ENCODE measurements at places on chromosomes 12 and 14. TPM values are rescaled to one million over a fixed set of nuclear protein-coding genes. Genes with fewer than 3 reads are reported as not detected.

KLHL28 gene
- 49.7 TPM for total RNA-seq

LALBA gene
- total RNA-seq = not detected

PPP1R1A gene
- total RNA-seq = not detected

DNA sequence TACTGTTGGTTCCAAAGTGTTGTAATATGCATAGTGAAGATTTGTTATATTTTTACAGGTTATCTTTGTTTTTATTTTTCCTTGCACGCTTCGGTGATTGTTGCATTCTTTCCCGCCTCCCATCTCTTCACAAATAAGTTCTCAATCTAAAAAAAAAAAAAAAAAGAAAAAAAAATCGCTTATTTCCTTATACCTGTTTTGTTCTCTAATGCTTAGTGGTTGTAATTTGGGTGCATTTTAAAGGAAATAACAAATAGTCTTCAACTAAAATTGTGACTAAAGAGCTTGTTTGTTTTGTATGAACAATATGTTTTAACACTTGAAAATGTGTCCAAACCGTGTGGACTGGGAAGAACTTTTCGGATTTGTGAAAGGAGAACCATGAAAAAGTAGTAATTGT lies 1.5 kb downstream of the CAND1 start:
- H3K27ac ChIP-seq = peak overlapping the region; percentile 98
- peaks cover 29% of the 10 kb centered on the region for H3K4me1 ChIP-seq
- no peaks in the 10 kb centered on the region for H3K27me3 ChIP-seq
- DNase-seq = no peak

DNA sequence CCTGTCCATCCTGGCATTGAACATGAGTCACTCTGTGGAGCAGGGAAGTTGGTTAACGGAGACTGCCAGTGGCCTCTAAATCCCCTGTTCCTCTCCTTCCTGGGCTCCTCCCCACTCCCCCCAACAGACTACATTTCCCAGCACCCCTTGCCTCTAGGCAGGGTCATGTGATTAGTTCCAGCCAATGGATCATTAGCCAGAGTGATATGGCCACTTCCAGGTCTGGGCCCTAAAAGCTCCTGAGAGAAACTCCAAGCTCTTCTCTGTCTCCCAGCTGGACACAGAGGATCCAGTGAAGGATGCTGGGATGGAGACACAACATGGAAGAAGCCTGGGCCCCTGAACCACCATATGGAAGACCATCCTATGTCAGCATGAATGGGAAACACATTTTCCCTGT lies 54.4 kb upstream of the RFLNA start:
- H3K36me3 ChIP-seq = no peaks in the 10 kb centered on the region
- H3K4me3 ChIP-seq = no peak overlapping the region
- no peaks in the 10 kb centered on the region for H3K4me1 ChIP-seq
- DNase-seq = no peak
- H3K27ac ChIP-seq = no peak overlapping the region

GRCh38 chr14:98721061-98721460 lies 550.9 kb downstream of the BCL11B start:
- H3K27ac ChIP-seq = no peak overlapping the region
- no peaks in the 10 kb centered on the region for H3K36me3 ChIP-seq
- H3K4me3 ChIP-seq = no peak overlapping the region
- no peak for DNase-seq
- H3K27me3 ChIP-seq = no peaks in the 10 kb centered on the region
